Stimulated activated CD8-positive, alpha-beta memory T cell treated with anti-CD3 and anti-CD28 coated beads, Interleukin-15, amount 100 ng/mL, for 24 hours (primary cell): ENCODE measurements at places on chromosomes 2 and 18.

DNA sequence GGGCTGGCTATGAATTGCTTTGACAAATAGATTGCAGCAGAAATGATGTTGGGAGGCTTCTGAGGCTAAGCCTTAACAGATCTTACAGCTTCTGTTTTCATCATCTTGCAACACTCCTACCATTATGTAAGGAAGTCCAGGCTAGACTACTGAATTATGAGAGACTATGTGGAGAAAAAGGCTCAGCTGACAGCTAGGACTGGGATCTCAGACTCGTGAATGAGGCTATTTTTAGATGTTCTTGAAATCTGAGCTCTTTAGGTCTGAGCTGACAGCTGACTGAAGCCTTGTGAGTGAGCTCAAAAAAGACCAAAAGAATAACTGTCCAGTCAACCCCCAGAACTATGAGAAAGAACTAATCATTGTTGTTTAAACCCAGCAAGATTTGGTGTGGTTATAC lies 70.3 kb downstream of the VWC2L start:
- DNase-seq = no peak

GRCh38 chr18:35415511-35416073 lies 38.5 kb upstream of the ZNF396 start:
- DNase-seq = no peak

GRCh38 chr18:68233018-68233417 lies 481.9 kb downstream of the TMX3 start:
- DNase-seq = no peak

- DNase-seq = no peak
These were observed 38.6 kb upstream of the PLB1 start for GRCh38 chr2:28457237-28457636.

- no peak for DNase-seq
These were observed 65.8 kb downstream of the ARHGAP28 start for GRCh38 chr18:6795307-6795706.

- DNase-seq = no peak
These were observed 369.7 kb downstream of the DCDC2C start for GRCh38 chr2:4073026-4073569.

GRCh38 chr2:128547667-128548066 lies 229.0 kb upstream of the HS6ST1 start:
- DNase-seq = no peak

GRCh38 chr2:3780477-3781402 lies 77.4 kb downstream of the DCDC2C start:
- DNase-seq = no peak

DNA sequence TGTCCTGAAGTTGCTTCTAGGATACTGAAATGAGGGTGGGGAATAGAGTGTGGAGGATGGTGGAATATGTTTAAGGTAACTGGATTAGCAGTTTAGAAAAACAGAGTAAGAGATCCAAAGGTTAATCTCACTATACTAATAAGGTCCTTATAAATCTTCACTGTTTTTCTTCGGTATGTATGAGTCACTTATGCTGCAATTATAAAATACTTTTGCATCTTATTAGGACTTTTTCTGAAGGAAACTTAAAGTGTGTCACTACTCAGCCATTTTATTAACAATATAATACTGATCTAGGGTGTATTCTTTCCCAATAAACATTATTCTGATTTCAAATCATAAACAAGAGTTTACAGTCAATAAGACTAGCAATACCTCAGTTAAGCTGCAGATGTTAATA lies 182.3 kb downstream of the ZNF521 start:
- no peak for DNase-seq

DNA sequence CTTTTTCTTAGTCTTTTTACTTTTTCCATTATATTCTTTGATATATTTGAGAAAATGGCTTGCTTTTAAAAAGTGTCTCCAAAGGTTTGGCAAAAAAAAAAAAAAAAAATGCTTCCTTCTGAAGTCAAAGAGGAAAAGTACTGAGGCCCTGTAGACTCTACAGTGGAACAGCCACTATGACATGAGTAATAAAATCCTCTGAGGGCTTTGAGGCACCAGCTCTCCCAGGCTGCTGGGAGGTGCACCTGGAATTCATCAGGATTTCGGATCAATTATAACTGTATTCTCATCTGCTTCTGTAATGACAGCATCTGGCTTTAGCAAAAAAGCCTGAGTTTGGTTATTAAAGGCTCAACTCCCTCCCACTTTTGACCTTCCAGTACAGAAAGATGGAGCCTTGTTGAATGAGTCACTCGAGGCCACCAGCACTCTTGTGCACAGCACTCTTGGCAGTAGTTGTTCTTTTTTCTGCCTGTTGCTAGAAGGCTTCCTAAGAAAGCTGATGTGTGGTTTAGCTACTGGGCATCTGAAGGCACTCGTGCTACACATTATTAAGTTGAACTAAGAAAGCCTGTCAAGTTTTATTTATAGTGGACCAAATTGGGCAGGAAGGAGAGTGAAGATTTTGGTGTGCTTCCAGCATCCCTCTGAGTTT lies 131.3 kb downstream of the PRPF40A start:
- DNase-seq = no peak

DNA sequence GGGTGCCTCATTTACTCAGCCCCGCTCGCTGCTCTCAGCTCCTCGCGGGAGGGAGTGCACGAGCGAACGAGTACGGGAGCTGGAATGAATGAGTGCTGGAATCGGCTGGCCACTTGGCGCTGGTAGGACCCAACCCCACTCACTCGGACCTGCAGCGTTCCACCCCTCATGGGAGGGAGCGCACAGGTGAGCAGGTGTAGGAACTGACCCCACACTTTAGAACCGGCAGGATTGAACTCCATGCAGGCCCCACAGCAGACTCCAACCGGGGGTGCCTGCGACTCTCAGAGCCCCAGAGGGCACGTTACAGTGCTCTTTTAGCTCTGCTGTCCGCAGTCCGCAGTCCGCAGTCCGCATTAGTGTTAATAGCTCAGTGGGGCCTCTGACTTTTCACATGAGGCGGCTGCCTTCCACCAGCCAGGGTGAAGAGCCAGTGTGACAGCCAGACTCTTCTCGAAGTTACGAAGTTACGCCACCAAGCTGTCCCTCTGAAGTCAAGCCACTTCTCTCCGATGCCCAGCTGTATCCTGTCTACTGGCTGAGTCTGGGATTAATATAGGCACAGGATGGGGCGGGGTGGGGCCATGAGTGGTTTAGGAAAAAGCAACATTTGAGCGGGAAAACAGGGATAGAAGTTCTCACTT lies 102.7 kb upstream of the ARHGAP15 start:
- DNase-seq = no peak

DNA sequence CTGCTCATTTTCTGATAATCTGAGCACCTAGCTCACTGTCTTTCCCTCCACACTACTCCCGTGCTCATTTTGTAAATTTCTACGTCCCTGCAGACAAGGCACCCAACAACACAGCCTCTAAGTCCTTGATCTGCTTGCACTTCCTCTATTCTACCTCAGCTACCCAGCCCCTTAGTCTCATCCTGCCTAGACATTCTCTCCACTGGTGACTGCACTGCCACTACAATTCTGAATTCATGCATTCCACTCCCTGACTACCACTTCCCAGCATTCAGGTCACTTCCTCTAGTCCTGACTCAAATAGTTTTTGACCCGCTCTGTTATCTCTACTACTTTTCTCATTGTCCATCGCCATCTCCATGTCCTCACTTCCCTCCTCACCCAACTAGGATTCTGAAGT lies 155.7 kb downstream of the DYM start:
- DNase-seq = no peak

- DNase-seq = no peak
These were observed 178.2 kb upstream of the ZC3H15 start for GRCh38 chr2:186307871-186308270.
